ENCODE measurements at places on chromosomes 6 and 20.

GRCh38 chr20:62824476-62825332 is 7.9 kb downstream of the COL9A3 start:
- peak; percentile 25 for DNase-seq

DNA sequence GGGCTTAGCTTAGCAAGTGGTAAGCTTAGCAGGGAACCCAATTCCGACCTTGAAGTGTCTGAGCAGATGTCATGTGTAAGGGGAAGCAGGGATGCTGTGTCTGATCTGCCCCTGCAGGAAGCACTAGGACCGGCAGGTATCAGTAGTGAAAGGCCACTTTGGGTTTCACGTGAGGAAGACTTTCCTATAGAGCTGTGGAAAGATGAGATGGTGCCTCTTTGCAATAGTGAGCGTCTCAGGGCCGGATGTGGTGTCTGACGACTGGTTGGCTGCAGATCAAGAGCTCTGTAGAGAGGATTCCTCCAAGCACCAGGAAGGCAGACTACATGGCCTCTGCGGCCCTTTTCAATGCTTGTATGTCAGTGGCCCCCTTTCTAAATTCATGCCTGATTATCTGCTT is 98.3 kb downstream of the TIAM2 start:
- DNase-seq = no peak

DNA sequence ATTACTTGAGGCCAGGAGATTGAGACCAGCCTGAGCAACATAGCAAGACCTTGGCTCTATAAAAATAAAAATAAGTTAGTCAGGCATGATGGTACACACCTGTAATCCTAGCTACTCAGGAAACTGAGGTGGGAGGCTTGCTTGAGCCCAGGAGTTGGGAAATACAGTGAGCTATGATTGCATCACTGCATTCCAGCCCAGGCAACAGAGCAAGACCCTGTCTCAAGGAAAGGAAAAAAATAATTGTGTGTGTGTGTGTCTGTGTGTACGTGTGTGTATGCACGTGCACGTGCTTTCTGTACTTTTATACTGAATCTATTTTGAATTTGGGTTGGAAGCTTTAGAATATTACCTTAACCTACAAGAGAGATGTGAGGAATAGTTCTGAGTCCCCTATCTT is 58.9 kb downstream of the KIZ start:
- no peak for DNase-seq

GRCh38 chr20:2336471-2336870 is 40.7 kb downstream of the TGM3 start:
- DNase-seq = no peak

- DNase-seq = peak; percentile 60
These were observed 5.0 kb upstream of the GABRR1 start for GRCh38 chr6:89221971-89222711.
